Activated CD4-positive, alpha-beta T cell treated with anti-CD3 and anti-CD28 coated beads, Interleukin-2, amount 10 ng/mL, durations not matched to agents 7 days and 5 days (primary cell): ENCODE measurements at places on chromosomes 12 and 14. TPM values are rescaled to one million over a fixed set of nuclear protein-coding genes. Genes with fewer than 3 reads are reported as not detected.

GRCh38 chr12:102685172-102685571 lies 204.8 kb upstream of the IGF1 start:
- H3K27me3 ChIP-seq: peaks cover 4% of the 10 kb centered on the region
- no peaks in the 10 kb centered on the region for H3K36me3 ChIP-seq
- H3K4me3 ChIP-seq: no peak overlapping the region
- DNase-seq: no peak
- no peaks in the 10 kb centered on the region for H3K4me1 ChIP-seq

DNA sequence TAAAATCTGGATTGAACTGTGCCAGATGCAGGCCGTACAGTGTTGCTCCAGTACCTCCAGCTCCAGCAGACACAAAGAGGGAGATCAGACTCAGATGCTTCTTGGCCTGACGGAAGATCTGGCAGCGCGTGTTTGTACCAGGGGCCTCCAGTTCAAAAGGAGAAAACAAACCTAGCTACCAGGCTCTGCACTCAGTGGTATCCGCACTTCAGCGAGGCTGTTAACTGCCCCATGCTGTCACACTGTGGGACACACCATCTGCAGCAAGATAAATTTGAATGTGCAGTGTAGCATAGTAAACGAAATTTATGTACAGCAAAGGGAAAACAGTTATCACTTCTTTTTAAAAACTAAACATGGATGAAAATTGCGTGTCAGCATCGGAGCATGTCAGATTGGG lies 5.1 kb downstream of the DYNC1H1 start:
- no peak for DNase-seq
- peak overlapping the region; percentile 6 for H3K27ac ChIP-seq

DNA sequence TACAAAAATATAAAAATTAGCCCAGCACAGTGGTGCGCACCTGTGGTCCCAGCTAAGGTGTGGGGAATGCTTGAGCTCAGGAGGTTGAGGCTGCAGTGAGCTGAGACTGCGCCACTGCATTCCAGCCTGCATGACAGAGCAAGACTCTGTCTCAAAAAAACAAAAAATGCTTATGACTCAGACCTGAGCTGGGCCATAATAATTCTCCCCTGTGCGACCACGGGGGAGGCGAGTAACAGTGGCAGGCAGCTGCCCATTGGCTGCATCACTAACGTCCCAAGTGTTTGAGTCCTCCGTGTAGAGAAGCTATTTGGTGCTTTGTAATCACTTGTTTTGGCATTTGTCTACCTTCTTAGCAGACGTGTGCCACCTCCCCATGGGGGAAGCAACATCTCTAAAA lies 24.9 kb downstream of the PSMC1 start:
- peaks cover 6% of the 10 kb centered on the region for H3K36me3 ChIP-seq
- H3K27ac ChIP-seq: no peak overlapping the region
- no peak for DNase-seq
- no peak overlapping the region for H3K4me3 ChIP-seq
- H3K4me1 ChIP-seq: no peaks in the 10 kb centered on the region

DNA sequence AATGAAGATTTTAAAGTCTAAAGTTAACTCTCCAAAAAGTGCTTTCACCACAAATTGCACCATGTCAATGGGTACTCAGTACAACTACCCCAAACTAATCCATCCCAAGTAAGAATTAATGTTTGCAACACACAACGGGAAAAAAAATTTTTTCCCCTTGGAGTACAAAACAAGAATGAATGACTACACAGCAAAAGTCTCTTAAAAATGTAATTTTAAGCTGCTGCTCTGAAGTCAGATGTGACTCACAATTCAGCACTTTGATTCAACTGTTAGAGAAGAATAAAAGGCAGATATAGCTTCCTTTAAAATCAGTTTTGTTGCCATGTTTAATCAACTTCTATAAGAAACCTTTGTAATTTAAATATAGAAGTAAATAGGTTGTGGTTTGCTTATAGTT lies 42.5 kb upstream of the VPS33A start:
- no peak for DNase-seq
- no peaks in the 10 kb centered on the region for H3K4me1 ChIP-seq
- no peak overlapping the region for H3K27ac ChIP-seq
- no peaks in the 10 kb centered on the region for H3K27me3 ChIP-seq
- H3K36me3 ChIP-seq: peaks cover 15% of the 10 kb centered on the region

GRCh38 chr12:56634242-56634836 lies 4.2 kb upstream of the BAZ2A start:
- peak; percentile 19 for DNase-seq
- H3K27ac ChIP-seq: peak overlapping the region; percentile 84
- no peaks in the 10 kb centered on the region for H3K27me3 ChIP-seq
- H3K4me1 ChIP-seq: peaks cover 74% of the 10 kb centered on the region
- H3K36me3 ChIP-seq: peaks cover 23% of the 10 kb centered on the region

TNFRSF1A gene
- total RNA-seq: 64.4 TPM

RFLNA gene
- total RNA-seq: not detected

LLPH gene
- 33.3 TPM for total RNA-seq
